ENCODE measurements at places on chromosomes 3 and 15.

DNA sequence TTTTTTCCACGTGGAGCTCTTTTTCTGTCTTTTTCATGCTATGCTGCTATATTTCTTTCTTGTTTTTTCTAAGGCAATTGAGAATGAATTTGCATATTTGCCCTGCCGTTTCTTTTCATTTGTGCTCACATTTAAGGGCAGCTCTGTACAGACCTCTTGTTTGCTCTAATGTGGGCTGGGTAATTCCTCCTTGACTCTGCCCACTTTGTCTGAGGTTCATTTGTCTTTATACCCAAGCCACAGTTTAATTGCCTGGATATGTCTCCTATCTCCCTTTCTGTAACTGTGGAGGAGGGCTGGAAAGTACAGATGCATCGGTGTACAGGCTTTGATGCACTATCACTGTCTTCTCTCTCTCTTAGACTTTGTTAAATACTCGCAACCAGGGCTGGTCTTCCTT is 195.9 kb downstream of the EPHB1 start:
- no peak for DNase-seq

- peak; percentile 9 for DNase-seq
Measured at GRCh38 chr3:188954590-188955208, 217.1 kb upstream of the TPRG1 start.

- no peak for DNase-seq
Measured at GRCh38 chr3:183252973-183253527, at the start of gene B3GNT5. TSS of gene B3GNT5 (plus strand) at chr3:183253253. CDS start at chr3:183269799, 16,546 bp downstream.

DNA sequence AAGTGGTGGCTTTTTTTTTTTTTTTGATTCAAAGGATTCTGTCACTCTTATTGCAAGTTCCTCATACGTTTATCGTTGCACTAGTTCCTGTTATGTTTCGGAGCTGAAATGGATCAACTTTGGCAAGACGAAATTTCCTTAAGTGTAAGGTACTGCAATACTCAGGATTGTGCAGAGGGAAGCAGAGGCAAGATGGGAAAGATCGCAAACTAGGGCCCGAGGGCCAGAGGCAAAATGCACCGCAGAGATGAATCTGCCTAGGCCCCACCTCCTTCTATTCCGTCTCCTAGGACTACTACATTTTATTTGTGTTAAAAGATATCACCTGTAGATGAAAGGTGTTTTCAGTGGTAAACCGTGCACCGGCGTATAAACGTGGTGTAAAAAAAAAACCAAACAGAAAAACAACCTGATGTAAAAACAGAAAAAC is 331 bp downstream of the RNU6-1 start:
- no peak for DNase-seq

DNA sequence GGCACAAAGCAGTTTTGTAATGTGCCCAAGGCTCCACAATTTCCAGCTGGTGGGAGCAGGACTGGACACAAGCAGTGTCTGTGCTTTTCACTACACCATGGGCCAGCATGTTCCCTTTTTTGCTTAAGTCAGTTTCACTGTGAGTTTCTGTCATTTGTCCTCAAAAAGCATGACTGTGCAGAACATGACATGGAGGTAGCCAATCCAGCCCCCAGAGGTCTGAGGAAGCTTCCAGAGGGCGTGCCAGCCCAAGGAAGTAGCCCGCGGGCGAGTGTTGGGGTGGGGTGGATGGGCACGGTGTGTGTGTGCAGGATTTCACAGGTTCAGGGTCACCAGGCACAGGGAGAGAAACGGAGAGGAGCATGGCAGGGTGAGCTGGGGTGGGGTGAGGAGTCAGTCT is 8.0 kb upstream of the EEFSEC start:
- no peak for DNase-seq

- no peak for DNase-seq
Measured at GRCh38 chr3:14286887-14287500, 108.4 kb downstream of the LSM3 start.
